Hematopoietic multipotent progenitor cell treated with erythropoietin and hydrocortisone succinate and interleukin-3 and kit ligand, for 4 days (in vitro differentiated cells): ENCODE measurements at places on chromosomes 16 and 17.

DNA sequence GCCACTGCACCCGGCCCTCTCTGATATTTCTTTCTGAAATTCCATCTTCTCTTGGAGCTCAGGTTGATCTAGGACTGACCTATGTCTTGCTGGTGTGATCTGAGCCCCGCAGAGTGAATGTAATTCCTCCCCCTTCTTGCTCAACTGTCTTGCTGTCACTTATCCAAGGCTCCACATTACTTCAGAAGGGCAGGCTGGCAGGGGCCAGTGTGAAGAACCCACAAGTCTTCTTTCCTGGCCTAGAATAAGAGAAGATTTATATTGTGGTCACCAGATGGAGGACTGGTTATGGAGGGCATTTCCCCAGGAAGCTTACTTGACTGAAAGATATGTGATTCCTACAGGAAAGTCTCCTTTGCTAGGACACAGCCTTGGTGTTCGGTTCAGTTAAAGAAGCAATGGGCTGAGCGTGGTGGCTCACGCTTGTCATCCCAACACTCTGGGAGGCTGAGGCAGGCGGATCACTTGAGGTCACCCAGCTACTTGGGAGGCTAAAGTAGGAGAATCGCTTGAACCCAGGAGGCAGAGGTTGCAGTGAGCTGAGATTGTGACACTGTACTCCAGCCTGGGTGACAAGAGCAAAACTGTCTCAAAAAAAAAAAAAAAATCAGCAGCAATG is 13.4 kb downstream of the ITGAL start:
- peak; percentile 52 for DNase-seq

DNA sequence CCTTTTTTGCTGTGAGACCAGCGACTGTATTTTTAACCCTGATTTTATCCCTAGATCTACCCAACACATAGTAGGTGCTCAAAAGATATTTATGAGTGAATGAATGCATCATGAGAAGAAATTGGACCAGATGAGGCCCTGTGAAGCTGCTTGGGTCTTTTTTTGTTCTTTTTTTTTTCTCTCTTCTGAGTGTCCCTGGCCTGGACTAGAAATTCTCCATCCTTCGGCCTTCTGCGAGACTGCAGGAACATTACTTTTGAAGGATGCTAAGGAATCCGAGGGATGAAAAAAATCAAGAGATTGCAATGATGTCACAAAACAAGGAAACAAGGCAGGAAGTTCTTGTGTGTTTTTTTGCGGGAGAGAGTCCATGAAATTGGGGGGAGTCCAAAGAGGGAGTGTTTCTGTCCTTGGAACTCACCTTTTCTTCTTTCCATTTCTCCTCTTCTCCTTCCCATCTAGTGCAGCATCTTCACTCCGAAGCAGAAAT is 560 bp upstream of the RUSF1 start:
- DNase-seq, result peak; percentile 34

DNA sequence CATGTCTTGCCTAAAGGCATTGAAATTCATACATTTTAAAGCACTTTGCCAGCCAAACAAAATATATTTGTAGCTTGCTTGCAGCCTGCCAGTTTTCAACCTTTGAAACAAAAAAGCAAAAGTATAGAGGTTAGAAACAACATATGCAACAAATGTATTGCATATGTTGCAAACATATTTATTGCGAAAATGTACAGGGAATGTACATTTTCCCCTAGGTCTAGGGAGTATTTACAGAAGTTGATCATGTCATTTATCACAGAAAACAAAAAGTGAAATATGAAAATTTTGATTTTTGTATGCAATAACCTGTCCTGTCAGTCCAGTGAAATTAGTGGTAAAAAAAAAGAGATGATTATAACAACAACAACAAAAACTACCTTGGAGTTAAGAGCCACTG is 171.5 kb downstream of the SPECC1 start:
- no peak for DNase-seq

DNA sequence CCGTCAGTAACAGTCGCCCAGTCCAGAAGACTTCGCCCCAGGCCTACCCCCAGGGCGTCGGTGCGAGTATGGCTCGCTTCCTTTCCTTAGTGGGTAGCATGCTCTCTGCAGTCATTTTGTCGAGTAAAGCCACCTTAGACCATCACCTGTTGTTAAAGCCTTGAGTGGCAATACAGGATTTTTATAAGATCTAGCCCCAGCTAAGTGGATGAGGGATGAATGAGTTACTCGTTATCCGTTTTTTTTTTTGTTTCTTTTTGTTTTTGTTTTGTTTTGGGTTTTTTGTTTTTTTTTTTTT is 322 bp upstream of the KLHL11 start:
- DNase-seq, result no peak

- no peak for DNase-seq
These were observed 5.2 kb downstream of the CCDC154 start for GRCh38 chr16:1439058-1439698.

DNA sequence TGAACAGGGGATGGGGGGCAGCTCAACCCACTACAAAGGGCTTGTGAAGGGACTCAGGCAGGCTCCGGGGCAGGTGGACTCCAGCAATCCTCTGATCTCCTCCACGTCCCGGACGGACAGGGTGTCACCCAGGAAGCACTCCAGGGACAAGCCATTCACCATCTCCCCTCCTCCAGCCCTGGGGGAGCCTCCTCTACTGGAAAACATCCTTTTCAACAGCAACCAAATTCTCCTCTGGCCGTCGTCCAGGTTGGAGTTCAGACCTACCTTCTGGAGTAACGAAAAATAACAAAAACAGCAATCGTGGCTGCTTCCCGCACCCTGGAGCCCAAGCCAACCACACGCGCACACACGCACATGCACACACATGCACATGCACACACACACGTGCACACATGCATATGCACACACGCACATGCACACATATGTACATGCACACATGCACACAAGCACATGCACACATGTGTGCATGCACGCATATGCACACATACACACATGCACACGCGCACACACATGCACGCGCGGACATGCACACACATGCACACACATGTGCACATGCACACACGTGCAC is 8.9 kb upstream of the RBFOX3 start:
- DNase-seq, result no peak

GRCh38 chr17:31564883-31565301 is 173.4 kb downstream of the RAB11FIP4 start:
- no peak for DNase-seq

- peak; percentile 84 for DNase-seq
These were observed 20.1 kb downstream of the CD7 start for GRCh38 chr17:82297280-82297713.

- no peak for DNase-seq
These were observed 21.1 kb downstream of the PRMT7 start for GRCh38 chr16:68331879-68332410.

GRCh38 chr16:30692396-30693064 is 6.4 kb upstream of the SRCAP start:
- peak; percentile 63 for DNase-seq

DNA sequence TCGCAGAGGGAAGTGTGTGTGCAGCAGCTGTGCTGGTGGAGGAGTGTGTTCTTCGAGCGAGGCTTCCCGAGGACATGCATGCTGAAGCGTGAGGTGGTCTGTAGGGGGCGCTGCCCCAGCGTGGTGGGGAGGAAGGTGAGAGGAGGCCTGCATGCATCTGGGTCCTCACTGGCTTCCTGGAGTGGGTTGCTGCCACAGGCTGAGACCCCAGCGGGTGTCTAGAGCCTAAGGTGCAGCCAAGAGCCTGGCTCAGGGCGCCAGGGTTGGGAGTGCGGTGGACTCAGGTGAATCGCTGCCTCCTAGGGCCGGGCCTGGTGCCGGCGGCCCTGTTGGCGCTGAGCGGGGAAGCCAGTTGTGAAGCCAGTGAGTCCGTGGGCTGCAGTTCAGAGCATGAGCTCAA is 7.5 kb upstream of the HSD3B7 start:
- DNase-seq, result peak; percentile 56

GRCh38 chr17:13822700-13823099 is 221.0 kb upstream of the HS3ST3A1 start:
- no peak for DNase-seq

DNA sequence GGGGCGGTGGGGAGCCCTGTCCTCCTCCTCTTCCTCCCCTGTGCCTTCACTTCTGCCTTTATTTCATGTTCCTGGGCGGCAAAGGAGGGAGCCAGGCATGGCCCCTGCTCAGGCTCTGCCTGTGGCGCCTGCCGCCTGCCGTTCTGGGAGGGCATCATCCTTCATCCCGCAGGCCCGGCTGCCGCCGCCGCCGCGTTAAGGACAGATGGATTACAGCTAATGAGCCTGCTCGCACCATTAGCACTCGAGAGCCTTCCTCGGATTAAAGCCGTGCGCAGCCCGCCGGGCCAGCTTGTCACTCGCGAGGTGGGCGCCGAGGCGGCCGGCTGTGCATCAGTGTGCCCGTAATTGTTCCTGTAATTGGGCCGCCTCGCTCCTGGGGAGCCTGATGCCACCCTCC is 127.7 kb upstream of the GSE1 start:
- no peak for DNase-seq

- DNase-seq, result no peak
These were observed 99.3 kb upstream of the C17orf78 start for GRCh38 chr17:37276475-37276874.

DNA sequence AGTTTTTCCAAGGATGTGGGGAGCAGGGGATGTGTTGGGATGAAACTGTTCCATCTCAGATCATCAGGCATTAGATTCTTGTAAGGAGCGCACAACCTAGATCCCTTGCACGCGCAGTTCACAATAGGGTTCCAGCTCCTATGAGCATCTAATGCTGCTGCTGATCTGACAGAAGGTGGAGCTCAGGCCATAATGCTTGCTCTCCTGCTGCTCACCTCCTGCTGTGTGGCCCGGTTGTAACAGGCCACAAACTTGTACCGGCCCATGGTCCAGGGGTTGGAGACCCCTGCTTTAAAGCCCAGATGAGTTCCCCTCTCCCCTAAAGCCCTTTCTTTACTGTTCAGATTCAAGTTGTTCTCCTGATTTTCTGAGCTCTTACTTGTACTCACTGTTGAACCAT is 44.8 kb downstream of the RNF135 start:
- DNase-seq, result no peak

DNA sequence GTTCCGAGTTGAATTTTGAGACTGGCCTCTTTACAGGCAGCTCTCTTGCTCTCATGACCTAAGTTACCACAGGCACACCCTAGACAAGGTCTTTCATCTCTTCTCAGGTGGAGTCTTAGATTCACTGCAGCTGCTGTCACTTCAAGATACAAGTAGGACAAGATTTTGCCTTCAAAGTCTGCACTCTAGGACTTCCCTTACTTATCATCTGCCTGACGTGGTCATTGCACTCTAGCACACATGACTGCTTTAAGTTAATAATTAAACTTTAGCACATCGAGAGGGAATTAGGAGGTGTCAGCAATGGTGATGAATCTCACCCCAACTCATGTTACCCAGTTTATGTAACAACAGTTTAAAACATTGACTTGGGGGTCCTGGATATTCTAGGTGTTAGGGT is 25.6 kb downstream of the RNF135 start:
- DNase-seq, result no peak

DNA sequence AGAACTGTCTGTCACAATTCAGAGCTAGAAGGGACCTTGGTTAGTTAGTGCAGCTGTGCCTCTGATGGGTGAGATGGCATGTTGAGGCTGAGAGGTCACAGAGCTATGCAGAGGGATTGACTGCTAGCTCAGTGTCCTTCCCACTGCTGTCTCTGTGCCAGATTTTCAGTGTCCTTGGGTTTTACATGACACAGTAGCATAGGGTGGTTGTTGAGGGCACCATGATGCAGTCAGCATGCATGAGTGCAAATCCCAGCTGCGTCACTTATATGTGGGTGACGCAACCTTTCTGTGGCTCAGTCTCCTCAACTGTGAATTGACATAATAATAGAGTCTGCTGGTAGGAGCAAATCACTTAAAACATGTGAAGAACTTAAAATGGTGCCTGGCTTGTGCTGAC is 2.7 kb downstream of the MT1A start:
- DNase-seq, result no peak

- no peak for DNase-seq
These were observed 6.4 kb downstream of the CIAO3 start for GRCh38 chr16:734208-734980.

- DNase-seq, result no peak
These were observed 11.9 kb upstream of the CLEC18A start for GRCh38 chr16:69938981-69939820.

DNA sequence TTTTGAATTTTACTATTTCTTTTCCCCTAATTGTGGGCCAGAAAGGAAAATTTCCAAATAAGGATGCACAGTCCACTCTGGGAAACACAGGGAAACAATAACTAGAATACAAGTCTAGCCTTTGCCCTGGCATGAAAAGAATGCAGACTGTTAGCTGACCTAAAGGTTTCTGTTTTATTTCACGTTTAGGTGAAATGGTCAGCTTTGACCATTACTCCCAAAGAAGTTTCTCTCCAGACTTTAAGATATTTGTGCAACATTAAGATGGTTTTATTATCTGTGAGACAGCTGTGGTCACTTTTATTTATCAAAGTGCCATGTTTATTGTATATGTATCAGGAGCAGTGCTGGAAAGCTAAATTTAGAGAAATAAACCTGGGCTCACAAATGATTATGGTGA is 163.9 kb downstream of the SPECC1 start:
- DNase-seq, result no peak

DNA sequence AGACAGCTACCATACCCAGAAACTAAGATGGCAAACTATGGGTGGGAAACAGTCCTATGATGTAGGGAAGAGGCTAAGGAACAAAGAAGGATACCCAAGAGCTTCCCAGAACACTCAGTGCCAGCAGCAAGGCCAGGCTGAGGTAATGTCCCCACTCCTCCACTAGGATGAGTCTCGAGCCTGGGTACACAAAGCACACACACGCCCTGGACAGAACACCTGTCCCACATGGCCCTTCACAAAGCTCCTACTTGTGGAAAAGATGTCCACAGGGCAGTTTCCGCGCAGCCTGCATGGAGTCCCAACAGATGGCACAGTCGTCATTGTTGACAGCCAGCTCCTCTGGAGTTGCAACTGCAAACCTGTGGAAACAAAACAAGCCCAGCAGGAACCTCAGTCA is 23.9 kb downstream of the AMFR start:
- DNase-seq, result peak; percentile 41

- no peak for DNase-seq
These were observed 509.6 kb upstream of the EEF2KMT start for GRCh38 chr16:5607169-5607568.

DNA sequence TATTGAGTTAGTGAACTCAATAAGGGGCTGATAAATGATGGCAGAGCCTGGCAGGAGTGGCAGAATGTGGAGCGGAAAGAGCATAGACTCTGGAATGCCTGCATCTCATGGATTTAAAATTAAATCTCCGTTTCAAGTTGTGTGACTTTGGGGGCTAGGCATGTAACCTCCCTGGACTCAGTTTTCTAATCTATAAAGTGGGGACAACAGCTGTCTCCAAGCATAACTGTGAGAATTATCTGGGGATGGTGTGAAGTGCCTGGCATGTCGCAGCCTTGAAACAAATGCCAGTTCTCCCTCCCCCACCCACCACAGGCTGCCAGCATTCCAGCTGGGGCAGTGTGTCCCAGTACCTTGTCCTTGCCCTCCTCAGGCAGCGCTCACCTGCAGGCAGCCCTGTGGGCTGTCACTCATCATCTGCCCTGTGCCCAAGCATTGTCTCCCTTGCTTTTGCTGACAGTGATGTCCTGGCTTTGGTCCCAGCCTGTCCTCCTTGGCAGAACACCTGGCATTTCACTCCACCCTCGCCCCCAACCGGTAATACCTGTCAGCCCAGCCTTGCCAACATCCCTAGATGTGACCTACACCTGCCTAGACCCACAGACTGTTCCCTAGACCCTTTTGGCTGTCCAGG is 129.6 kb downstream of the MRM1 start:
- no peak for DNase-seq
